RKO (cell line): ENCODE measurements at places on chromosomes 7 and 10.

GRCh38 chr7:157896774-157897555 lies 560.2 kb downstream of the DNAJB6 start:
- no peak for DNase-seq

DNA sequence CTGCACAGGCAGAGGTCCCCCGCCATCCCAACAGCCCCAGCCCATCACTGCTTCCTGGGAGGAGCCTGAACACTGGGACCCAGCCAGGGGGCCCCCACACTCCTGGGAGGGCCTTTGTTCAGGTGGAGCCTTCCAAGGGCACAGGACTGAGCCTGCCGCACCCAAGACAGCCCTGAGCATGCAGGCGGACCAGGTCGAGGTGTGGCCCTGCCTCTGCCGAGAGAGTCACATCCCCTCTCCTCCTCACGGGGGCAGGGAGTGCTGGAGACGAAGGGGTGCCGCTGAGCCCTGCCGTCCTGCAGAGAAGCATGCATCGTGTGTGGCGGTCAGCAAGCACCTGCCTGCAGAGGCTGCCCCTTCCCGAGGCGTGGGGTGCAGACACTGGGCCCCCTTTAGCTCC lies 7.3 kb upstream of the MAFK start:
- no peak for DNase-seq

GRCh38 chr10:31599626-31600504 lies 280.8 kb downstream of the ZEB1 start:
- no peak for DNase-seq

- DNase-seq = no peak
Measured at GRCh38 chr7:26376175-26376917, 84.7 kb downstream of the SNX10 start.

- no peak for DNase-seq
Measured at GRCh38 chr7:128014811-128015210, 16.4 kb downstream of the LRRC4 start.

DNA sequence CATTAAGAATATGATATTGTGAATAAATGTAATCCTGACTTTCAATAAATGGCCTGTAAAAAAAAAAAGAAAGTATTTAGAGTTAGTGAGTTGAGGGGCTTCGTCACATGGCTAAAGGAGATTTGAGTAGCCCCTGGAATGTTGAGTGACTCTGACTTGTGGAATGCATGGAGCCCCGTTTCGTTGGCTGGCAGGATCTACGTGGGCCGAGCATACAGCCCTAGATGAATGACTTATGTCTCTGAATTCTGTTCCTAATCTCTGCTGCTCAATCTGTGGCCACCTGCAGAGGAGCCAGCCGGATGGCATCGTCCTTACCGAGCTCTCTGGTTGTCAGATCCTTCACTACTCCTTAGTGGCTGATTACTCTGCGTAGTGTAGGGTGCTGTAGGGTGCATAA lies 155.7 kb downstream of the MGMT start:
- no peak for DNase-seq

DNA sequence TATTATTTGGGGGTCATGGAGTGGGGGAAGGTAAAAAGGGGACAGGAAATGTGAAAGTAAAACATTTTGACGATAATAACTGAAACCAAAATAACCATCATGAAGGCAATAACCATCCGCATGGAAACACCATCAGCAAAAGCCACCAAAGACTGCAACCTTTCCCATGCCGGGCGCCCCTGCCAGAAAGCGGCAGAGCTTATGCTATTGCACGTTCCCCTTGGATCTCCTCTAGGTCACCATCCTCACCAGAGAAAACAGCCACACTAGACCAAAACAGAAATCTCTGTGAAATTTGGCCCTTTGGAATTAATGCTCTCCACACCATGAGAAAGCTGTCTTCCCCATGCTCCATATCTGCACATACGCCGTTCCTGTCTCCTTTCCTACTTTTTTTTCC lies 31.1 kb downstream of the DRGX start:
- DNase-seq = no peak

GRCh38 chr7:70356787-70357328 lies 758.6 kb downstream of the AUTS2 start:
- DNase-seq = no peak

DNA sequence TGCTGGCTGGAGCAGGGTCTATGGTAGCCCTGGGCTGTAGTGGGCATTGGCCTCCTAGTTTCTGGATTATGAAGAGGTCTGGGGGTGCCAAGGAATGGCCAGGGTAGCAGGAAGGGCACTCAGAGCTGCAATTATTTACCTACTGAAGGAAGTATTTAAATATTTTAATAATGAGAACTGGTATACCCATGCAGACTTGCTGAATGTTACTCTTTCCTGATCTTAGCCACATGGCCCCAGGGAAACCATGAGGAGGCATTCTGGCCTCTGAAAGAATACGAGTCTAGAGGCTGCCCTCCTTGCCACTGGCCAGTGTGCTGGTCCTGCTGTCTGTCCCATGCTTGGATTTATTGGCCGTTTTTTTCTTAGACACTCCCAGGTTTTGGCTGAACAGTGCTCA lies 599.7 kb downstream of the LRMDA start:
- no peak for DNase-seq

- peak; percentile 42 for DNase-seq
Measured at GRCh38 chr7:116438267-116438666, 61.3 kb upstream of the CAV2 start.

DNA sequence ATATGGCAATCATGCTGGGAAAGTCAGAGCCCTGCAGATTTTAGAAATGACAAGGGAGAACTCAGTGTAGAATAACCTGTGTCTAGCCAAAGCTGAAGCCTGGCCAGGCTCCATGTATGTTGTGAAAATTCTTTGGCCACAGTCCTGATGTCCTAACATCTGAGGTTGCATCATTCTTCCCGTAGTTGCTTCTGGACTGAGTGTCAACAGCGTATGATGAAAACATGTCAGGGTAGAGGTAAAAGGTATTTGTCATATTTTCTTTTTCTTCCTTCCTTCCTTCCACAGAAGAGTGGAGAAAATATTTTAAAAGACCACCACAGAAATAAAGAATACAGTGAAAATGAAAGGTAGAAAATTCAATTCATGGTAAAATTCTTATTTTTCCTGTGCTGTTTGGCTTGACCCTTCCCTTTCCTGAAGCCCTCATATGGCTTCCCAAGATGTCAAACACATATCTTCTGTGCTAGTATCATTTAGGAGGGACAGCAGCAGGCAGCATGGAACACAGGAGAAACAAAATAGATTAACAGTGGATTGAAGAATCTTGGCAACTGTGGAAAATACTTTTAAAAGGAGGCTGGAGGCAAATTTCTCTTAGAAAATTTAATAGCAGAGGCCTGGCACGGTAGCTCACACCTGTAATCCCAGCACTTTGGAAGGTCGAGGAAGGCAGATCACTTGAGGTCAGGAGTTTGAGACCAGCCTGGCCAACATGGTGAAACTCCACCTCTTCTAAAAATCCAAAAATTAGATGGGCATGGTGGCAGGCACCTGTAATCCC lies 18.9 kb upstream of the NRBF2 start:
- DNase-seq = no peak

DNA sequence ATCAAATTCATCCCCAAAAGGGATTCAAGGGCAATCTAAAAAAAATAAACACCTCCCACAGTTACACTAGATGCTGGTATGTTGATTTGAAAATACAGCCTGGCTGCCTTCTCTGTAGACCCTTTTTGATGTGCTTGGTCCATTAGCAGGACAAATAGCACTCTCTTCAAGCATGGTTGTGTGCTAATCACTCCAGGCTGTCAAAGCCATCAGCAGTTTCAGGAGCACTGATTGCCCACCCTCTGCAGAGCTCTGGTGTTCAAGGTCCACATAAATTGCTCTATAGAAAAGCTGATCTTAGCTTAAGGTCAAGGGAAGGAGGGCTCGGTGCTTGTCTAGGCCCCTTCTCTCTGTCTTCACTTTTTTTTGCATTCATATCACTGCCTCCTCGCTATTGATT lies 35.4 kb downstream of the PRR15 start:
- no peak for DNase-seq

DNA sequence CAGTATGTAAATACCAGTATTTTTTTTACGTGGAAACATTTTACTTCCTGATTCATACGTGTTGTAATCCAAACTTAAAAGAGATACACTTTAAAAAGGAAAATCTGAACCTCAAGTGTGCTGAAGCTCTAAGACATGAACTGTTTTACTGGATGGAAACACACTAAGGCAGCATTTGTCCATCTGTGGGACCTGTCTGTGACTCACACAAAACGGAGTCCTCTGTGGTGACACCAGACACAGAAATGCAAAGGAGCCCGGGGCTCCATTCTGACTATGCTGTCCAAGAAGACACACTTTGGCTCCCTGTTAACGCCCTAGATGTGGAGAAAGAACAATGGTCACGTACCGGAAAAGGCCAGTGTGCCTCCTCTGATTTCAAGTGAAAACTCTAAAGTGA lies 23.9 kb downstream of the RNF133 start:
- no peak for DNase-seq

- no peak for DNase-seq
Measured at GRCh38 chr7:123209786-123210185, 10.0 kb upstream of the SLC13A1 start.

DNA sequence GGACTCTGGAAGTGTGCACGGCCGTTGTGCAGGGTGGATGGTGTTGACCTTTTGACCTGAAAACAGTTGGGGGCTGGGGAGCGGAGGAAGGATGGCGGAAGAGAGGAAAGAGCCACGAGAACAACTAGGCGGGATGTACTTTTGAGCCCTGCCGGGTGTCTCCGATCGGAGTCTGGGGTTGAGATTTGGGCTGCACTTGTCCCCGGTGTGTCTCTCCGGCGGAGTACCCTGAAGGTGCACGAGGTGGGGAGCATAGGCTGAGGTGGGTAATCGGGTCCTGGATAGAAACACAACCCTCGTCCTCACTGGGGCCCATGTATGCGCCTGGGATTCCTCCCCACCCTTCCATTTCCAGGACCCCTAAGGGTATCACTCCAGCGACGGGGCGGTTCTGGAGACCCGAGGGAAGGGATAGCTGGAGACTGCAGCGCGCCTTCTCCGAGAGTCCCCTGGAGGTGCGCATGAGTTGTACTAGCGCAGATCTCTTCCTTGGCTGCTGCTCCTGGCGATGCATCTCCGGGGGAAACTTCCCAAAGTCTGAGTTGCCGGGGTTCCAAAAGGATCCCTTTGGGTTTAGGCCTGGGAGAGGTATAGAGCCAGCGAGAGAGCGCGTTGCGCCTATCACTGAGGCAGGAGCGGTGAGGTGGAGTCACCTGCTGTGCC lies 4.6 kb upstream of the HMX2 start:
- DNase-seq = no peak

- no peak for DNase-seq
Measured at GRCh38 chr10:13823709-13824405, 237.1 kb downstream of the PRPF18 start.

DNA sequence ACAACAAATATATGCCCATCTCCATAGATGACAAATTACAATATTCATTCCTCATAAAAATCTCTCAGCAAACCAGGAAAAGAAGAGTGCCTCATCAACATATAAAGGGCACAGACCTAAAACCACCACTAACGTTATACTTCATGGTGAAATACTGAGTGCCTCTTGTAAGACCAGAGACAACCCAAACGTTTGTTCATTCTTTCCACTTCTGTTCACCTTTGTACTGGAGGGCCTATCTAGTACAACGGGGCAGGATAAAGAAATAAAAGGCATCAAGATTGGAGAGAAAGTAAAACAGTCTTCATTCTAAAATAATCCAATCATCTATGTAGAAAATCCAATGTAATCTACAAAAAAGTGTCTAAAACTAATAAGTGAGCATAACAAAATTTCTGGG lies 79.1 kb downstream of the LARP4B start:
- no peak for DNase-seq

GRCh38 chr10:93995598-93996271 lies 2.0 kb downstream of the PLCE1 start:
- DNase-seq = no peak

DNA sequence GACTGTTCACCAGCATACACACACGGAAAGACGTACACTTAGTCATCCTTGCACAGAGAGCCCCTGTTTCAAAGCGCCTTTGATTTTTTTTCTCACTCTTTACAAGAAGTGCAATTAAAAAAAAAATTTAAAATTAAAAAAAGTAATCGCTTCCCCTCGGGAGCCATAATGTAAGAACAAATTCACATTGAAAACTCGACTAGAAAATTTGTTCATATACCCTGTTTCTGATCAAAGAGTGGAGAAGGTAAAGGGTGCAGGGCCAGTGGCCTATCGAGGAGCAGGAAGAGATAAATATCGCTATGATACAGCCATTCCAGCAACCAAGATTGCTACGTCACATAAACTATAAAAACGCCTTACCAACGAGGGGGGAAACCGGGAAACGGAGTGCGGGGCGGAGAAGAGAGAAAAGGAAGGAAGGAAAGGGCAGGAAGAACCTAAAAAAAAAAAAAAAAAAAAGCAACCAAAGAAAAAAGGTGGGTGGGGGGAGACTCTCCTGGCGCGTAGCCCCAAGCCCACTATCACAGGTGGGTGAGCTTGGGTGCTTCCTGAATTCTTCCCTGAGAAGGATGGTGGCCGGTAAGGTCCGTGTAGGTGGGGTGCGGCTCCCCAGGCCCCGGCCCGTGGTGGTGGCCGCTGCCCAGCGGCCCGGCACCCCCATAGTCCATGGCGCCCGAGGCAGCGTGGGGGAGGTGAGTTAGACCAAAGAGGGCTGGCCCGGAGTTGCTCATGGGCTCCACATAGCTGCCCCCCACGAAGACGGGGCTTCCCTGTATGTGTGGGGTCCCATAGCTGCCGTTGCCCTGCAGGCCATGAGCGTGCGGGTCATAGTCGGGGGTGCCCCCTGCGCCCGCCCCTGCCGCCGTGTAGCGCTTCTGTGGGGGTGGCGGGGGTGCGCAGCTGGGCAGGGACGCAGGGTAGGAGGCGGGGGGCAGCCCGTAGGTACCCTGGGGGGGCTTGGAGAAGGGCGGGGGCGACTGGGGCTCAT lies 5.2 kb upstream of the HOXA2 start:
- no peak for DNase-seq

- peak; percentile 92 for DNase-seq
Measured at GRCh38 chr10:98467506-98468318, 21.0 kb upstream of the HPS1 start.

DNA sequence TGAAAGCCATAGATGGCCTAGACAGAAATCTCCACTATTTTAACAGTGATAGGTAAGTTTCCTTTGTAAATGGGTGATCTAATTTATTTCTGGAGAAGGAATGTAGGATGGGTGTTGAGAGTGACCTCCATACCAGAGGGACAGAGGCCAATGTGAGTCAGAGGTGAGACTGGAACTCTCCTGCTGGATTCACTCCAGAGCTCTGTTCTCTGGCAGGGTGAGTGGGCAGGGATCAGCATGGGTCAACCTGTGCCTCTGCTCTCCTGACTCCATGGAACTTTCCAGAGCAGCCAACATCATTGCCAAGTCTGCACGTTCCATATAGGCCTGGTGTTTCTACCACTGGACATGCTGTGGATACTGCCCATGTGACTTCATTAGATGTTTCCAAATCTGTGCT lies 11.4 kb downstream of the AKR1C3 start:
- DNase-seq = no peak

DNA sequence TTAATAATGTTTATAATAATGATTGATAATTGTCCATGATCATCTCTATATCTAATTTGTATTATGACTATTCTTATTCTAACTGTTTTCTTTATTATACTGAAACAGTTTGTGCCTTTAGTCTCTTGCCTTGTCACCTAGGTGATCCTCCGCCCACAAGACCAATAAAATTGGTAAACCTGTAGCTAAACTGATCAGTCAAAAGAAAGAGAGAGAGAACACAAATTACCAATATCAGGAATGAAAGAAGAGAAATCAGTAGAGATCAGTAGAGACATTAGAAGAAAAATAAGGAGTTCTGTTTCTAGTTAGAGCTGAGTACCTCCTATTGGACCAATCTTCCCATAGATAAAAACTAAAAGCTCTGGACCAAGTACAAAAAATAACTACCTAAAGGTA lies 6.1 kb upstream of the COA1 start:
- DNase-seq = no peak
